Cortex of kidney (tissue), 1 donor: ENCODE measurements at places on chromosomes 6 and 20.

GRCh38 chr6:38177882-38178583 lies 358.5 kb downstream of the ZFAND3 start:
- no peak for DNase-seq

DNA sequence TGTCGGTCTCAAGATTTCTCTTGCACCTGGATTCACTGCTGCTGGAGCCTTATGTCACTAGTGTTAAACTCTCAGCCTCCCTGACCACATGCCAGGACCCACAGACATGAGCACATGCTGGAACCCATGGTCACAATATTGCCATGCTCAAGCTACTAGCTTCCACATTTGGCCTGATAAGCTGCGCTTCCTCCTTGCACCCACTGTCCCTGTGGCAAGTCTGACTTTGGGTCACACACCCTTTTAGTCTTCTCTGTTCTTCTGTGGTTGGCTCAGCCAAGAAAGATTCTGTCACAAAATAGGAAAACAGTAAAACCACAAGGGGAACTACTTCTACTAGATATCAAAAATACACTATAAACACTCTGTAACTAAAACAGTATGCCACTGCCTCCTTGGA lies 68.9 kb upstream of the HDAC2 start:
- no peak for DNase-seq

GRCh38 chr6:151731313-151731712 lies 76.2 kb upstream of the ESR1 start:
- no peak for DNase-seq

- DNase-seq = no peak
These were observed 3.6 kb upstream of the VSTM2L start for GRCh38 chr20:37899105-37900045.

- DNase-seq = no peak
These were observed 123.5 kb upstream of the SAMD5 start for GRCh38 chr6:147384737-147385710.

DNA sequence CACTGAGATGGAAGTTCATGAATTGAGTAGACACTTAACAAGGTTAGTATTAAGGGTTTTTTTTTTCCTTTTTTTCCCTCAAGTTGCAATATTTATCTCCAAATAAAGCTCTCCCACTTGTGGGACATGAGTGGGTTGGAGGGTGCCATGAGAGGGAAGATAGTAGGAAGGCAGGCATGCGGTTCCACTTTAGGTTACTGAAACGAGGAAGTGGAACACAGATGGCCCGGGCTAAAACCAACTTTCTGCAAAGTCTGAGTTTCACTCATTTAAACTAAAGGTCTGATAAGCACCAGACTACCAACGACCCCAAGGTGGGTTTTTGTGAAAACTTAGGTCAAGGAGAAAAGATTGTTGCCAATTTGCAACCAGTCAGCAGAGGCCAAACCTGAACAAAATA lies 42.2 kb downstream of the TBC1D7 start:
- DNase-seq = no peak

DNA sequence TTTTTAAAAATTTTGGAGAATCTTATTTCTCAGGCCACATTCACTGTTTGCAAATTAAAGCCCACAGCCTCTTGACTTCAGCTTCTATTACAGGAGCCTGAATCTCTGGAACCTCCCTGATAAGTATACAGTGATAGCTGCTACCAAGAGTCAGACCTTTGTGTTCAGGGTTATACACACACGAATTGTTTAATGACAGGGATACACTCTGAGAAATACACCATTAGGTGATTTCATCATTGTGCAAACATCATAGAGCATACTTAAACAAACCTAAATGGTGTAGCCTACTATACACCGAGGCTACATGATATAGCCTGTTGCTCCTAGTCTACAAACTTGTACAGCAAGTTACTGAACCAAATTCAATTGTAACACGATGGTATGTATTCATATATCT lies 473.9 kb downstream of the PKHD1 start:
- no peak for DNase-seq

DNA sequence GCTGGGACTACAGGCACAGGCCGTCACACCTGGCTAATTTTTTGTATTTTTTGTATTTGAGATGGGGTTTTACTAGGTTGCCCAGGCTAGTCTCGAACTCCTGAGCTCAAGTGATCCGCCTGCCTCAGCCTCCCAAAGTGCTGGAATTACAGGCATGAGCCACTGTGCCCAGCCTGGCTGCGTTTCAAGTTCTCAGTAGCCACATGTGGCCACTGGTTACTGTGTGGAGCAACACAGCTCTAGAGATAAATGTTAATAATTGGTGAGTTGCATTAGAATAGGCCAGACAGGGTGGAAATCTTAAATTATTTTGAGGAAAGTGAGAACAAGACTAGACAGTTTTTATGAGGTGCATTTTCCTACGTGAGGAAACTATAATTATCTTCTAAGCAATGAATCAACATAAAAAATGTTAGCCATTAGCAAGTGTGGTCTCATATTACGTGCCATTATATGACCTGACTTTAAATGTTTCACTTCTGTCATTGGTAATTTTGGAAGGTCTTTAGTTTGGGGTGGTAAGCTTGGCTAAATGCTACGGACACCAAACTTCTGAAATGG lies 129.6 kb downstream of the PLEKHG1 start:
- no peak for DNase-seq

DNA sequence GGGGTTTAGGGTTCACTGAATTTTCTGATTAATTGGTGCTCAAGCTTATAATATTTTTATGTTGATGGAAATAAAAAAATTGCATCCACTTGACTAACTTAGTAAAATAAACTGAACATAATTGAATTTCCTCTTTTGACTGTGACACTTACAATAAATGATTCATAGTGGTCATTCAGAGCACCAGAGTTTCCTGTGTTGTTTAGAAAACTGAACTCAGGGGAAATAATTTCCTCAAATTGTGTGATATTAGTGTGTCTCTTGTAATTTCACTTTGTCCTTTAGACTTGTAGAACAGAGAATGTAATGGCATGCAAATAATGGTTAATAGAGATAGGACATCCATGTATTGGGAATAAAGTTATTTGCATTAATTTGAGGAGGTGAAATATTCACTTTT lies 319.7 kb upstream of the MAN1A1 start:
- no peak for DNase-seq

DNA sequence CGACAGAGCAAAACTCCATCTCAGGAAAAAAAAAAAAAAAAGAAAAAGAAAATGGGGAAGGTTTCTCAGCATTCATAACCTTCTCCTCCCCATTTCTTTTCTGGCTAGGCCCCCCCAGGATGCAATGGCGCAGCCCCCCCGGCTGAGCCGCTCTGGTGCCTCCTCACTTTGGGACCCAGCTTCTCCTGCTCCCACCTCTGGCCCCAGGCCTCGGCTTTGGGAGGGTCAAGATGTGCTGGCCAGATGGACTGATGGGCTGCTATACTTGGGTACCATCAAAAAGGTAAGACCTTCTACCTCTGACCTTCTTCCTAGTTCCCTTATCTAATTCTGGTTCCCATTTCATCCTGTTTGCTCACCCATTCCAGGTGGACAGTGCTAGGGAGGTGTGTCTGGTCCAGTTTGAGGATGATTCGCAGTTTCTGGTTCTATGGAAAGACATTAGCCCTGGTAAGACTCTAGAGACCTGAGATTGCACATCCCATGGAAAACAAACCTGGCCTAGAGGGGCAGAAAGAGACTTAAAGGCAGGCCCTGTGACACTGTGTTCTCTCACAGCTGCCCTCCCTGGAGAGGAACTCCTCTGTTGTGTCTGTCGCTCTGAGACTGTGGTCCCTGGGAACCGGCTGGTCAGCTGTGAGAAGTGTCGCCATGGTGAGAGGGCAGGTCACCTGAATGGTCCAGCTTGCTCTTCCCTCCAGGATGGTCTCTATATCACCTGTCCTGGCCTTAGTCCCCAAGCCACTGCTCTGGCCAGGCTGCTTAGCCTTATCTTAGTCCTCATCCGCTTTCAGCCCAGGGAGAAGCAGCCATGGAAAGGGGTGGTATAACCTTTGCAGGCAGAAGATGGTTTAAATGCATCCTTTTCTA lies 1.6 kb downstream of the PHF1 start:
- no peak for DNase-seq

DNA sequence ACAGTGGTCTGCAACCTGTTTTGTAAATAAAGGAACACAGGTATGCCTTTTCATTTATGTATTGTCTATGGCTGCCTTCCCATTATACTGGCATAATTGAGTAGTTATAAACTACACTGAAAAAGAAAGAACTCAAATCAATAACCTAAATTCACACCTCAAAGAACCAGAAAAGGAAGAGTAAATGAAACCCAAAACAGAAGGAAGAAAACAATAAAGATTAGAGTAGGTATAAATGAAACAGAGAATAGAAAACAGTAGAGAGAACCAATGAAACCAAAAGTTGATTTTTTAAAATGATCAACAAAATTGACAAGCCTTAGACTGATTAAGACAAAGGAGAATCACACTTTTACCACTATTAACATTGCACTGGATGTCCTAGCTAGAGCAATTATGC lies 34.7 kb downstream of the FAM184A start:
- DNase-seq = no peak

DNA sequence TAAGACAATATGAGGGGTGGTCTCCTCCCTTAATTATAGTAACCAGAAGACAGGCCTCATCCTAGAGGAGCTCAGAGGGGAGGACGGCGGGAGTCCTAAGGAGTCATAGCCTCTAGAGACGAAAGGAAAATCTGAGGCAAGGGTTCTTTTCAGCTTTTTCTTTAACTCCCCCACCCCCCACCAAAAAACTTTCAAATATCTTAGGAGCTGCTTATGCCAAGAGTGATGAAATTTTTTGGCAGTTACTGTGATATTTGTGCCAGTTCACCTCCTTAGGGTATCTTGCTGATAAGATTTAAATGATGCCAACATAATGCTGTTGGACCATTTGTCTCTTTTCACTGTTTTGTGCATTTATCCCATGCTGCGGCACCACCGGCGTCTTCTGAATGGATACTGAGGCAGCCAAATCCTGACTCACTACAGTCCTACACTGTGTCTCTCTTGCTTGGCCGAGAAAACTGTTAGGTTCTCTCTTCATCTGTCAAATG lies 44.5 kb upstream of the DSE start:
- DNase-seq = no peak

GRCh38 chr6:136069119-136069518 lies 181.0 kb downstream of the MTFR2 start:
- DNase-seq = no peak

DNA sequence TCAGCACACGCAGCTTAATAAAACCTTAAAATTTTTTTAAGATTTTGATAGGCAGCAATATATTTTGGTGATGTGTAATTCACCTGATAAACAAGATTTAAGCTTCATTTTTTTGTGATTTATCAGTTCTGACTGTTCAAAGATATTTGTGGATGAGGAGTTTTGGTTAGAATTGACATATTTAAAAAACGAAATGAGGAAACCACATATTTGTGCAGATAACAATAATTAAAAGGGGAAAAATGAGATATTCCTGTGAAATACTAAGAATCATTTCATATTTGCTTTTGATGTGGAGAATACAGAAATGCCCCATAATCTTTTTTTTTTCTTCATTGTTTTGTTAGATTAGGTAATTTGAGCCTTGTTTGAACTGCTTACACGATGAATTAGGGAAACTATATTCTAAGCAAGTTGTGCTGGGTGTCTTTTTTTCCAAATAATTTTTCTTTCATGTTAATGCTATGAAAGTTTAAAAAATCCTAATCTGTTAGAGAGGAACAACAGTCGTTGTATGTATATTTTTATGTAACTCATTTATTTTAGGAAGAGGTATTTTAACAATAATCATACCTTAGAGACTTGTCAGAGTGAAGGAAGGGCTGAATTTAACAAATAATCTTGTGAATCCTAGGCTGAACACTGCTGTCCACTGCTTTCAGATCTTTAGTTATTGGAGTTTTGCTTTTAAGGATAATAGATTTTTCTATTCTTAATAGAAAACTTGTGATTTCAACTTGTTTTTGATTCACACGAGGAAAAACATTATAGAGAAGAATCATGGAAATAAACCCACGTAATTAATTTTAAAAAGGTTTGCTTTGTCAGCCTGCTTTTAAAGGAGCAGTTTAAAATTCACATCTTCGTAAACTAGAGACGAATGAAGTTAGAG lies 4.0 kb downstream of the ARID1B start:
- DNase-seq = no peak

- no peak for DNase-seq
These were observed 5.3 kb upstream of the SCUBE3 start for GRCh38 chr6:35208419-35208818.

- no peak for DNase-seq
These were observed 75.2 kb downstream of the BACH2 start for GRCh38 chr6:90221403-90221802.

- DNase-seq = no peak
These were observed 146.2 kb upstream of the MLN start for GRCh38 chr6:33949877-33950435.

DNA sequence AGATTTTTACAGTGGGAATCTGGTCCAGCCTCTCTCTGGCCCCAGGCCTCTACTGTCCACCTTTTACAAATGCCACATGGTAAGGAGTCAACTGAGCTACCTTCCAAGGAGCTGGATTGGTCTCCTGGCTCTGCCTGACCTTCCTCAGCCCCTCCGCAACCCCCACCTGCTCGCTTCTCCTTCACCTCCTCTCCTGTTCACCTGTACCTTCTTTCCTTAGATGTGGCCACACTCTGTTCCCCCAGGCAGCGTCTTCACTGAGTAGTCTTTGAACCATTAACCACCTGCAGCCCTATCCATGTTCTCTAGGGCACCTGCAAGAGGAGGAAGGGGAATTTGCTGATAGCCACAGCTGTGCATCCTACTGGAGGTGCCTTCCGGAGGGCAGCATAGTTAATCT lies 55.3 kb upstream of the DDR1 start:
- DNase-seq = no peak

GRCh38 chr20:59017493-59018231 lies 1.6 kb upstream of the TUBB1 start:
- no peak for DNase-seq

- no peak for DNase-seq
These were observed 279.4 kb downstream of the RFPL4B start for GRCh38 chr6:112626468-112627082.

- no peak for DNase-seq
These were observed 14.6 kb upstream of the BLCAP start for GRCh38 chr20:37542281-37542680.

GRCh38 chr20:39961637-39962244 lies 727.3 kb downstream of the MAFB start:
- DNase-seq = no peak

- DNase-seq = no peak
These were observed 205.9 kb downstream of the HACE1 start for GRCh38 chr6:104653781-104654180.

- DNase-seq = no peak
These were observed 153.3 kb downstream of the QRSL1 start for GRCh38 chr6:106782536-106783285.
